Motor neuron (in vitro differentiated cells): ENCODE measurements at places on chromosomes 16 and 17. TPM values are rescaled to one million over a fixed set of nuclear protein-coding genes. Genes with fewer than 3 reads are reported as not detected.
A peak's percentile ranks its signal among the peaks of the same experiment; 100 is the strongest.

OR3A3 gene
- 0.39 and 0.47 TPM in 2 replicates for total RNA-seq

- ATAC-seq: no peak
Observed at GRCh38 chr17:32626379-32626791, 139.6 kb downstream of the CDK5R1 start.

GRCh38 chr17:40451420-40451819, 8.2 kb downstream of the IGFBP4 start:
- ATAC-seq: no peak

GRCh38 chr16:57730771-57731730, 4.5 kb upstream of the KATNB1 start:
- ATAC-seq: no peak

NOTUM gene
- 0.37 and 0.52 TPM in 2 replicates for total RNA-seq

DNA sequence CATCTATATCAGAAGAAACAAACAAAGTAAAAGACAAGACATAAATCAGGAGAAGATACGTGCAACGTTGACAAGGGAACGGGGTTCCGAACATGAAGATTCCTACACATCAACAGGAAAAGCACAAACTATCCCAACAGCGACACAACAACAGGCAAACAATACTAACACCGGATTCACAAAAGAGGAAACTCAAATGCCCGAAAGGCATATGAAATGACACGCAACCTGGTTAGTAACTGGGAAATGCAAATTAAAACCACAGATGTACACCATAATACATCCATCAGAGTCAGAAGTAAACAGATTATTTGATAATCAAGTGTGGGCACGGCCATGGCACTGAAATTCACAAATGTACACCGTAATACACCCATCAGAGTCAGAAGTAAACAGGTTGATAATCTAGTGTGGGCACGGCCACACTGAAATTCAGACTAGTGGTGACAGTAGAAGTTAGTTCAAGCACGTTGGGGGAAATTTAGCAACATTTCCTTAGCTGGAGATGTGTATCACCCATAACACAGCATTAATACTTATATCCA, 171.9 kb upstream of the RPH3AL start:
- ATAC-seq: peak; percentile 39

GRCh38 chr17:2008332-2009126, 16.6 kb downstream of the RTN4RL1 start:
- ATAC-seq: no peak

DNA sequence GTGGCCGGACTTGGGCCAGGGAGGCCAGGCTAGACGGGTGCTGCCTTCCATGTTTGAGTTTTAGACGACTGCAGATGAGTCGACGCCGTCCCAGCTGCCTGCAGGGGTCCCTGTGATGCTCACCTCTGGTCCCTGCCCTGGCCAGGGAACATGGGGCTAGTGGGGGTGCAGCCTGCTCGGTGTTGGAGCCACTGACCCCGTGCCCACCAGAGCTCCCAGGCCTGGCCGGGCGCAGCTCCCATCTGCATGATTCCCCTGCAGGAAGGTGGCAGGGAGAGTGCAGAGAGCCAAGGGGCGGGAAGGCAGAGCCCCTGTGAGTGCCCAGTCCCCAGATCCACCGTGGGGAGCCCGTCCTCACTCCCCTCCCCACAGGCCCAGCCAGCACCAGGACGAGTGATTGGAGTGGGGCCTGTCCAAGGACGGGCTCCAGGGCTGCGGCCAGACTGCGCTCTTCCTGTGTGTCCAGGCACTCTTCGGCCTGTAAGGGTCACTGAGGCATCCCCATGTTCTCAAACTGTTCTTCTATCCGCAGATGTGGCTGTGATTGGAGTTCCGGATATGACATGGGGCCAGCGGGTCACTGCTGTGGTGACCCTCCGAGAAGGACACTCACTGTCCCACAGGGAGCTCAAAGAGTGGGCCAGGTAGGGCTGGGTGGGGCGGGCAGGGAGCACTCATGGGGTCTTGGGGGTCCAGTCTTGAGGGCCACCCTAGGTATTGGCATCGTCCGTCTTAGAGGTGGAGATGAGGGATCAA, 26.0 kb upstream of the CDH15 start:
- ATAC-seq: no peak

DNA sequence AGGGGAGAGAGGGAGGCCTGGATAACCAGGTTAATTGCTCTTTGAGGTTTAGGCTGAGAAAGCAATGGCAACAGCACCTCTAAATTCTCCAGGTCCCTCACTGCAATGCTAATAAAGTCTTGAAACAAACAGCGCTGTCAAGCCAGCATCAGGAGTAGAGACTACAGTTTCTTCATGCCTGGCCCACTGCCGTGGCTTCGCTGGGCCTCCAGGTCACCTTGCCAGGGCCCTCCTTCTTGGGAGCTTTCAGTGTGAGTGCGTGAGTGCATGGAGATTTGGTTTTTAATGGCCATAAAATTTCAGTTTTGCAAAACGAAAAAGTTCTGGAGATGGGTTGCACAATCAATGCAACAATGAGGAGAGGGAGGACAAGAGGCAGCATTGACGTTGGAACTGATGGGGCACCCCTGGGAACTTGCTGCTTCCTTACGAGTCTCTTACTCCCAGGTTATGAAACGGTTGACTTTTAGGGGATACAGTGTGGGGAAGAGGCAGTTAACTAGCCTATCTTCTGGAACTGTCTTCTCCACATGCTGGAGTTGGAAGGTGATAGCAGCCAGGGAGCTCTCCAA, 229.4 kb downstream of the XYLT1 start:
- ATAC-seq: no peak

CDC6 gene
- total RNA-seq: 1.7 and 2.4 TPM in 2 replicates

GRCh38 chr16:67248073-67248400, 742 bp upstream of the SLC9A5 start:
- ATAC-seq: no peak

DNA sequence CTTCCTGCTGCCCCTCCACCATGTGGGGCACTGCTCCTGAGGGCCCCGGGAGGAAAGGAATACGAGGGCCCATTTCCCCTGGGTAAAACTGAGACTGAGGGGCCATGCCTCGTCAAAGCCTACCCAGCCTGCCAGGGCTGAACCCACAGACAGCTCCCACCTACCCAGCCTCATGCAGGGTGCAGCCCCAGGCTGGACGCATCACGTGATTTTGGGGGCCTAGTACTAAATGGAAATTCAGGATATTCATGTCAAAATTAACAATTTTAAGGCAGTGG, 3.4 kb upstream of the OSGIN1 start:
- ATAC-seq: no peak

CASKIN2 gene
- 7.2 and 8.5 TPM in 2 replicates for total RNA-seq

DNA sequence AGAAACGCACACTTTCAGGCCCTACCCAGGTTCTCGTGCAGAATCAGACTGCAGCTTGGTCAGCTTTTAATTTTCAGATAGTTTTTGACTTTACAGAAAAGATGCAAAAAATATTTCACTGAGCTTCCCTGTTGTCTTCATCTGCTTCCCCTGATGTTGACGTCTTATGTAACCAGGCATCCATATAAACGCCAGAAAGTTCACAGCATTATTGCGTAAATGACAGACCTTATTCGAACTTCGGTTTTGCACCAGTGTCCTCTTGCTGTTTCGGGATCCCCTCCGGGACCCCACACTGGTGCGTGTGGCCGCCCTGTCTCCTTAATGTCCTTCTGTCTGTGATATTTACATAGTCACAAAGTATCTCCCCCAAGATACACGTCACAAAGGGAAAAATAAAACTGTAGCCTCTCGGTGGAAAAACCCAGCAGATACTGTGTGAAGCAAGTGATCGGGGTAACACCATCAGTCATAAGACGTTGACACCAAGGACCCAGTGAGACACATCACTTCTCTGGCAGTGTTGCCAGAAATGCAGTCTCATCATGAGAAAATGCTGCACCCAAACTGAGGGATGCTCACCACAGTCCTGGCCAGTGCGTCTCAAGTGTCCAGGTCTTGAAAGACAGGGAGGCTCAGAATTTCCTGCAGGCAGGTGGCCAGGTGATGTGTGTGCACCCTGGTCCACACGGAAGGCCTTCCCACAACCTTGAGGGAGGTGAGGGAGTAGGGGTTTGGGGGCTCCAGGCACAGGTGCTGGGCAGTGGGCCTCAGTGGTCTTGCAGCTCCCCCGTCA, 4.3 kb downstream of the BANP start:
- no peak for ATAC-seq

DNA sequence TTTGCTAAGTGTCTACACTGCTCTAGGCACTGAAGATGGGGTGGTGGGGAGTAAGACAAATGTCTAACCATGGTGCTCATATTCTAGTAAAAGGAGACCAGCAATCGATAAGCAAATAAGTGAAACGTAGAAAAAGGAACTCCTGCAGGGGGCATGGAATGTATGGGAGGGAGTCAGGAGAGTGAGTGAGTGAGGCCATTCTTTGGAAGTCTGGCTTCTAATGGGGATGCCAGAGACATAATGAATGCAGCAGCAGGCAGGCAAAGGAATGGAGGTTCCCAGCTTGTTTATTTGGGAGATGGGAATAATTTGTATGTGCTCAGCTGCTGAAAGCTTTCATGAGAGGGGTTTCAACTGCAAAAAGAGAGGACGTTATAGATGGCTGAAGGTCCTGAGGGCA, 216.4 kb upstream of the DYNLRB2 start:
- no peak for ATAC-seq
